Activated T-helper 1 cell treated with anti-CD3 and anti-CD28 coated beads, Interleukin-12 subunit alpha, Interleukin-12 subunit beta, Interleukin-2, Interleukin-4 antibody, amounts not matched to agents 30 ng/mL and 10 ng/mL and 1 ng/mL, durations not matched to agents 14 hours and 24 hours and 36 hours (primary cell): ENCODE measurements at places on chromosomes 11 and 22. TPM values are rescaled to one million over a fixed set of nuclear protein-coding genes. Genes with fewer than 3 reads are reported as not detected.

The P4HA3 gene
- not detected in 2 replicates for total RNA-seq

The TEX54 gene
- 1.2 and 1.3 TPM in 2 replicates for total RNA-seq

The IFITM2 gene
- 494 and 521 TPM in 2 replicates for total RNA-seq

The C11orf21 gene
- 2.3 and 2.5 TPM in 2 replicates for total RNA-seq

The CHST1 gene
- total RNA-seq, result 0.17 and 0.23 TPM in 2 replicates

The SYT13 gene
- total RNA-seq, result not detected in 2 replicates

GRCh38 chr22:47052236-47053012 is 290.0 kb downstream of the TBC1D22A start:
- no peak overlapping the region for H3K4me3 ChIP-seq
- H3K27ac ChIP-seq, result no peak overlapping the region
- no peaks in the 10 kb centered on the region for H3K36me3 ChIP-seq

DNA sequence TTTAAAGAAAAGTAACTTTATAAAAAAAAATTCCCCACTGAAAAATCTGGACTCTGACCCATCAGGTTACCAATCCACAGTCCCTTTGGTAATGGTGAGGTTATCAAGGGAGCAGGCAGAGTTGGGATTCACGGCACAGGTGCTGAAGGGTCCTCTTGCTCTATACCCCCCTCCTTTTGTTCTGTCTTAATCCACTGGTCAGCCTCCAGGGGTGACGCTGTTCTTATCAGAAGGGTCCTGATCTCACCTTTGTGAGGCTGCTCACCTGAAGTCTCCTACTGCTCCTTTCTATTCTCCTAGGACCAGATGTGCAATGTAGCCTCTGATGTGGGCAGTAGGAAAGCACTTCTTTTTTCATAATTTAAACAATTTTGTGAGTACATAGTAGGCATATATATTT is 80.6 kb upstream of the E2F8 start:
- no peaks in the 10 kb centered on the region for H3K4me1 ChIP-seq
- no peak overlapping the region for H3K27ac ChIP-seq
- no peak overlapping the region for H3K4me3 ChIP-seq
- H3K27me3 ChIP-seq, result peaks cover 11% of the 10 kb centered on the region
- no peak for DNase-seq
- no peaks in the 10 kb centered on the region for H3K36me3 ChIP-seq

DNA sequence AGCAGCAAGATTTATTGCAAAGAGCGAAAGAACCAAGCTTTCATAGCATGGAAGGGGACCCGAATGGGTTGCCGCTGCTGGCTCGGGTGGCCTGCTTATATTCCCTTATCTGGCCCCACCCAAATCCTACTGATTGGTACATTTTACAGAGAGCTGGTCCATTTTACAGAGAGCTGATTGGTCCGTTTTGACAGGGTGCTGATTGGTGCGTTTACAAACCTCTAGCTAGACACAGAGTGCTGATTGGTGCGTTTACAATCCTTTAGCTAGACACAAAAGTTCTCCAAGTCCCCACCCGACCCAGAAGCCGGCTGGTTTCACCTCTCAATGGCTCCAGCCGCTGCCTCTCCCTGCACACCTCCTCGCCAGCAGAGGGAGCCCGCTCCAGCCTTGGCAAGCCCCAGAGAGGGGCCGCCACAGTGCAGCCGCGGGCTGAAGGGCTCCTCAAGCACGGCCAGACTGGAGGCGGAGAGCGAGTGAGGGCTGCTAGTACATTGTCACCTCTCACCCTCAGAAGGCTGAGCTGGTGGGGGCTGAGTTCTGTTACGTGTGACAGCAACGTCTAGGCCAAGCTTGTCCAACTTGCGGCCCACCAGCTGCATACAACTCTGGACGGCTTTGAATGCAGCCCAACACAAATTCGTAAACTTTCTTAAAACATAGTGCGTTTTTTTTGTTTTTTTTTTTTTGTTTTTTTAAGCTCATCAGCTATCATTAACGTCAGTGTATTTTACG is 8.7 kb downstream of the PTH start:
- no peak overlapping the region for H3K27ac ChIP-seq
- no peaks in the 10 kb centered on the region for H3K36me3 ChIP-seq
- H3K27me3 ChIP-seq, result peaks cover under 1% of the 10 kb centered on the region
- H3K4me3 ChIP-seq, result peak overlapping the region; percentile 72
- H3K4me1 ChIP-seq, result peaks cover 9% of the 10 kb centered on the region
- peak; percentile 35 for DNase-seq

DNA sequence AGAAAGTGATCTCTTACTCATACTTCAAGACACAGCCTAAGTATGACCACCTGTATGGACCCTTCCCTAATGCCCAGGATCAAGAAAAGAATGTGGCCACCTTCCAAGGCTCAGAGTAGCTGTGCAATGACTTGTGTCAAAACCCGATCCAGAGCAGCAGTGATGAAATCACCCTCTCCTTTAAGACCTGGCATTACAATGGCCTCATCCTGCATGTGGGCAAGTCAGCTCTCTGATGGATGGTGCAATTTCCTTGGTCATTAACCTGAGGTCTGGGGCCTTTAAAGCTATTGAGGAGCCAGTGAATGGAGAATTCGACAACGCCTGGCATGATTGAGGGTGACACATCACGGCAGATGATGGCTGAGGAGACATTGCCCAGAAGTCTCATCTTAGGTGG is 9.1 kb upstream of the TUBA8 start:
- H3K36me3 ChIP-seq, result peaks cover 36% of the 10 kb centered on the region
- H3K4me1 ChIP-seq, result peaks cover 33% of the 10 kb centered on the region
- DNase-seq, result no peak

GRCh38 chr11:37511425-37511933 is 913.4 kb upstream of the RAG2 start:
- no peaks in the 10 kb centered on the region for H3K36me3 ChIP-seq
- H3K27ac ChIP-seq, result no peak overlapping the region
- no peak overlapping the region for H3K4me3 ChIP-seq
- H3K4me1 ChIP-seq, result no peaks in the 10 kb centered on the region

DNA sequence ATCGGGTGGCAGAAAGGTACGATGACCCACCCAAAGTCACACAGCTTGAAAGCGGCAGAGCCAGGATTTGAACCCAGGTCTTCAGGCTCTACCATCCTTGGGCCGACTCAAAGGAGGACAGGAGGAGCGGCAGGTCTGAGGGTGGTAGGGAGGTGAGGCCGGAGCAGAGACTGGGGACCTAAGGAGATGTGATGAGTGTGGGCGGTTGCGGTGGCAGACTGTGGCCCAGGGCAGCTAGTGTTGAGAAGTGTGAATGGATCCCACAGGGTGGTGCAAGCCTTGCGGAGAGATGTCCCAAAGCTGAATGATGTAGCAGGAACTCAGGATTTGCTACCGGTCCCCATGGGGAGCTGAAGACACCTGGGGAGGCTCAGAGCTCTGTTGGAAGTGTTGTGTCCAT is 180.2 kb downstream of the MYO18B start:
- no peak overlapping the region for H3K4me3 ChIP-seq
- H3K27ac ChIP-seq, result no peak overlapping the region
- H3K27me3 ChIP-seq, result peaks cover 10% of the 10 kb centered on the region
- DNase-seq, result no peak

DNA sequence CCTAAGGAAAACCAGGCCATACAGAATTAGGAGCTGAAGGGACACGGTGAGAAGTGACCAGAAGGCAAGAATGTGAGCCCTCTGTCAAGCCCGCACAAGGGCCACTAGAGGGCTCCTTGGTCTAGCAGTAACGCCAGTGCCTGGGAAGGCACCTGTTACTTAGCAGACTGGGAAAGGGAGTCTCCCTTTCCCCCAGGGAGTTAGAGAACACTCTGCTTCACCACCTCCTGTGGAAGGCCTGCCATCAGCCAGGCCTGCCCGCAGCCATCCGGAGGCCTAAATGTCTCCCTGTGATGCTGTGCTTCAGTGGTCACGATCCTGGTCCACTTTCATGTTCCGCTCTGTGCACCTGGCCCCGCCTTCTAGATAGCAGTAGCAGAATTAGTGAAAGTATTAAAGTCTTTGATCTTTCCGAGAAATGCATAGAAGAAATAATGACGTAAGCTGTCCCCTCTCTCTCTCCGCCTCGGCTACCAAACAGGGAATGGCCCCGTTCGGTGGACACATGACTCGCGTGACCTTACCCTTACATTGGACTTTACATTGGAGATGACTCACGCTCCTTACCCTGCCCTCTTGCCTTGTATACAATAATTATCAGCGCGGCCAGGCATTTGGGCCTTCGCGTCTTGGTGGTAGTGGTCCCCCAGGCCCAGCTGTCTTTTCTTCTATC is 10.7 kb upstream of the GSTP1 start:
- H3K27ac ChIP-seq, result no peak overlapping the region
- no peaks in the 10 kb centered on the region for H3K36me3 ChIP-seq
- no peaks in the 10 kb centered on the region for H3K4me1 ChIP-seq

DNA sequence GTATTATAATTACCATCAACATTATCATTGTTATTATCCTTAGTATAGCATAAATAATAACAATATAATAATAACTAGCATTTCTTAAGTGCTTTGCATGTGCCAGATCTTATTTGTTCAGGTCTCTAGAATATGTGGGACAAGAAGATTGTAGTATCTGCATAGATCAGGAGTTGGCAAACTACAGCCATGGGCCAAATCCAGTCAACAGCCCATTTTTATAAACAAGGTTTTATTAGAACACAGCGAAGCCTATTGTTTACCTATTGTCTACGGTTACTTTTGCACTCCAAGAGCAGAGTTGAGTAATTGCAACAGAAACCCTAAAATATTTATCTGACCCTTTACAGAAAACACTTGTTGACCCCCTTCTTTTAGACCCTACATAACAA is 81.4 kb downstream of the SLC1A2 start:
- DNase-seq, result no peak
- peaks cover 38% of the 10 kb centered on the region for H3K4me1 ChIP-seq
- H3K27ac ChIP-seq, result no peak overlapping the region
- peaks cover 11% of the 10 kb centered on the region for H3K36me3 ChIP-seq
- H3K27me3 ChIP-seq, result peaks cover 3% of the 10 kb centered on the region

- no peak overlapping the region for H3K27ac ChIP-seq
- DNase-seq, result no peak
- H3K36me3 ChIP-seq, result peaks cover 13% of the 10 kb centered on the region
Measured at GRCh38 chr11:35330156-35330889, 89.0 kb downstream of the SLC1A2 start.

- H3K4me1 ChIP-seq, result peaks cover 16% of the 10 kb centered on the region
- DNase-seq, result no peak
- no peak overlapping the region for H3K4me3 ChIP-seq
- H3K27me3 ChIP-seq, result no peaks in the 10 kb centered on the region
Measured at GRCh38 chr11:65274735-65275682, 13.2 kb downstream of the POLA2 start.

DNA sequence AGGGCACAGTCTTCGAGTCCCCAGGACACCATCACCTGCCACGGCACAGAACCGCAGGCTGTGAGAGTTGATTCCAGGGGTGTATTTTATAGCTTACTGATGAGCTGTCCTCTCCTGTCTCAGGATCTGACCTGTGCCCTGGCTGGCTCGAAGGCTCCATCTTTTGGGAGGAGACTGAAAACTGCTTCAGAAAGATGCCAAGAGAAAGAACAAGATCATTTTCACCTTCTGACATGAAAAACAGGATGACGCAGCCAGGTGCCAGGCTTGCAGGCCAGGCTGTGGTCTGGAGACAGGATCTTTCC is 2.2 kb downstream of the MRGPRD start:
- no peak overlapping the region for H3K27ac ChIP-seq
- H3K36me3 ChIP-seq, result no peaks in the 10 kb centered on the region
- H3K4me3 ChIP-seq, result no peak overlapping the region
- no peak for DNase-seq
- H3K27me3 ChIP-seq, result peaks cover 2% of the 10 kb centered on the region

GRCh38 chr11:120554766-120555432 is 43.4 kb downstream of the GRIK4 start:
- H3K27ac ChIP-seq, result no peak overlapping the region
- H3K4me3 ChIP-seq, result no peak overlapping the region
- DNase-seq, result no peak
- H3K4me1 ChIP-seq, result no peaks in the 10 kb centered on the region
- H3K27me3 ChIP-seq, result peaks cover 2% of the 10 kb centered on the region

GRCh38 chr11:132052904-132053303 is 682.5 kb downstream of the NTM start:
- no peaks in the 10 kb centered on the region for H3K36me3 ChIP-seq
- H3K4me1 ChIP-seq, result no peaks in the 10 kb centered on the region
- no peak for DNase-seq
- no peak overlapping the region for H3K27ac ChIP-seq
- no peaks in the 10 kb centered on the region for H3K27me3 ChIP-seq
- H3K4me3 ChIP-seq, result no peak overlapping the region

GRCh38 chr22:36998620-36999351 is 20.5 kb downstream of the TST start:
- no peaks in the 10 kb centered on the region for H3K4me1 ChIP-seq
- peaks cover 14% of the 10 kb centered on the region for H3K27me3 ChIP-seq

GRCh38 chr11:75069473-75069872 is 27.2 kb downstream of the OR2AT4 start:
- H3K4me1 ChIP-seq, result no peaks in the 10 kb centered on the region
- H3K4me3 ChIP-seq, result no peak overlapping the region
- H3K36me3 ChIP-seq, result no peaks in the 10 kb centered on the region
- DNase-seq, result no peak
